NCI-H510A treated with DMSO at 0.1 percent for 48 hours (cell line): ENCODE measurements at places on chromosomes 2 and 18.

DNA sequence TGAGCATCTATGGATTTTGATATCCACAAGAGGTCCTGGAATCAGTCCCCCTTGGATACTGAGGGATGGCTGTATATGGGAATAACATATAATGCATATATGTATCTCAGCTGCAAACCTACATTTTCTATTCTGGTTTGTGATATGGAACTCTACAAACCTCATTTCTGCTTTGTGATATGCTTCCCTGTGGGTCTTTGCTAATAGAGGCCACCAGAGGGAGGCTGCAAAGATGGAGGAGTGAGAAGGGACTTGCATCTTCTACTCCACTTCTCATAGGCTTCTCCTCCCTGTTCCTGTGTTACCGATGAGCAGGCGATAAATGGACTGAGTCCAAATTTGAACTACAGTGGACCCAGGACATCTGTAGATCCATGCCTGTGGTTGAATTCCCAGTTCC is 37.8 kb downstream of the ARID5A start:
- no peak for DNase-seq

GRCh38 chr2:62450716-62451191 is 55.2 kb downstream of the TMEM17 start:
- DNase-seq, result no peak

DNA sequence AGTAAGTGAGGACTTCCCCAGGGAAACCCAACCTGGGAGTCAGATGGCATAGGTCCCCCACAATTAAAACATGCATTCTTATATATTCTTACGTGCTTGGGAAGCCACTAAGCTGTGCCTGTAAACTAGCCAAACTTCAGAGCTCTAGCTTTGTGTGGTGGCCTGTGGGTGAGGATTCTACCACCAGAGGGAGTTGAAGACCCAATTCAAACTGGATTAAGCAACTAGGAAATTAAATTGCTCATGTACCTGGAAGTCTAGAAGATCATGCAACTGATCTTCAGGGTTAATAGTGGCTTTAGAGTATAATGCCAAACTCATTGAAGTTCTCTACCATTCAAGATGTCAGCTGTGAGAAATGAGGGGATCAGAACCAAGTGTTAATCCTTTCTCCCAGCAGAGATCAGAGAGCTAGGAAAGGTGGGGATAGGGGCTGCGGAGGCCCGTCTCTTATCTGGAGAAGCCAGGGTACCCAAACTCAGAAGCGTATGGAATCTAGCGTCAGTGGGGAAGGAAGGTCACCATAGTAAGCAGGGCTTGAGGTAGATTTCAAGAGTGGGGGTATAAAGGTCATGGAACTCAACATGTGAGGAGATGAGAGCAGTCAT is 53.2 kb upstream of the CCDC85A start:
- DNase-seq, result peak; percentile 12

- DNase-seq, result peak; percentile 77
Measured at GRCh38 chr2:37585295-37585908, 86.0 kb downstream of the CDC42EP3 start.

- DNase-seq, result no peak
Measured at GRCh38 chr2:100554798-100555407, 7.9 kb upstream of the PDCL3 start.

GRCh38 chr18:48829443-48830149 is 121.2 kb downstream of the SMAD7 start:
- DNase-seq, result no peak

DNA sequence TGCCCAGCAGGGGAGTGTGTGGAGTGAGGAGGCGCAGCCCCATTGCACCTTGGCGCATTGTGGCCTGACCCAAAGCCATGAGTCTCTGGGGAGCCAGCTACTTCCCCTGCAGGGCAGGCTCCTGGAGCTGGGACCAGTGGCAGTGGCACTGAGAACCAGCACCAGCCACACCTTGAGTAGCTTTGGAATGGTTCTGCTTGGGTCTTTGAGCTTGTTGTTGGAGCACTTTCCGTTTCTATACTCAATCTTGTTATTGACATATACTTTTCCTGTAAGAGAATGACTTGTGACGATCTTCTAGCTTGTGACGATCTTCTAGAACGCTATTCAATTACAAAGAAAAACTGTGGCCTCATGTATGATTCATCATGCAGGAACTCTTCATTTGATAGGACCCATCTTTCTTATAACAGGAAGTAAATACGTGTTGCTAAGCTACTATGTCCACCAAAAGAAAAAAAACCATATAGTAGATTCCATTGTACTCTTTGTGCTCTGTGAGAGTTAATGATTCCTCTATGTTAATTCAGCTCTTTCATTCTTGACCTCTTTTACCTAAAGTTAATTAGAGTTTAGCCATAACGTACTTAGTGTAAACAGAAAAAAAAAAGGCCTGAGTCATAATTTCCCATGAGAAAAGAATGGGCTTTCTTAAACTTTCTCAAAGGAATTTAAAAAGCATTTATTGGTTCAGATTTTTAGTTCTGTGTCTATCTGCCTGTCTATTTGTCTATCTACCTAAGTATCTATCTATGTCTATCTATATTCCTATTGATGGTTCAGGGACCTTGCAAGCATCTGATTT is 113.1 kb downstream of the GATA6 start:
- no peak for DNase-seq

GRCh38 chr2:164080486-164080885 is 344.7 kb upstream of the FIGN start:
- DNase-seq, result no peak

DNA sequence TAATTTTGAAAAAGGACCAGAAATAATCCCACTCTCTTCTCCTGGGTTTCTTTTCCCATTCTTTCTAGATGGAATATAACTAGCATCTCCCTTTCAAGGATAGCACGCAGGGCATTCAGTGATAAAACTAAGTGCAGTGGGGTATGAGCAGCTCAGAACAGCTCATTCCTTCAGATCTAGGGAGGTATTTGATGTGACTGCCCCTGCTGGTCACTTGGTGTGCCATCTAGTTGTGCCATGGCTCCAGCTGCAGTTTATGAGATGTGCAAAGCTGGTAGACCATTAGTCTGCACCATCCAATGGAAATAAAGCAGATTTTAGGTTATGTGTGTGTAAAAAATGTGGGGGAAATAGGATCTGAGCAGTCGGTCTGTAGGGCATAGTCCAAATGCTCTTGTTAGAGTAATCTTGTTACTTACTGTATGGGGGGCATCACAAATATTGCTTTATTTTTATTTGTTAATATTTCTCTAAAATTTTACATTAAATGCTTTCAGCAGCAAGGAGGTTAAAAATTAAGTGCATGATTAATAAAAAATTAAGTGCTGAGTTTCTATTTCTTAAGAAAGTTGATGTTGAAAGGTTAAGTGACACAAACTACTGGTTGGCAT is 38.9 kb downstream of the CTAGE1 start:
- DNase-seq, result no peak

GRCh38 chr2:7014174-7014640 is 97.0 kb downstream of the RNF144A start:
- peak; percentile 17 for DNase-seq

GRCh38 chr18:8835521-8835953 is 130.2 kb downstream of the MTCL1 start:
- no peak for DNase-seq

DNA sequence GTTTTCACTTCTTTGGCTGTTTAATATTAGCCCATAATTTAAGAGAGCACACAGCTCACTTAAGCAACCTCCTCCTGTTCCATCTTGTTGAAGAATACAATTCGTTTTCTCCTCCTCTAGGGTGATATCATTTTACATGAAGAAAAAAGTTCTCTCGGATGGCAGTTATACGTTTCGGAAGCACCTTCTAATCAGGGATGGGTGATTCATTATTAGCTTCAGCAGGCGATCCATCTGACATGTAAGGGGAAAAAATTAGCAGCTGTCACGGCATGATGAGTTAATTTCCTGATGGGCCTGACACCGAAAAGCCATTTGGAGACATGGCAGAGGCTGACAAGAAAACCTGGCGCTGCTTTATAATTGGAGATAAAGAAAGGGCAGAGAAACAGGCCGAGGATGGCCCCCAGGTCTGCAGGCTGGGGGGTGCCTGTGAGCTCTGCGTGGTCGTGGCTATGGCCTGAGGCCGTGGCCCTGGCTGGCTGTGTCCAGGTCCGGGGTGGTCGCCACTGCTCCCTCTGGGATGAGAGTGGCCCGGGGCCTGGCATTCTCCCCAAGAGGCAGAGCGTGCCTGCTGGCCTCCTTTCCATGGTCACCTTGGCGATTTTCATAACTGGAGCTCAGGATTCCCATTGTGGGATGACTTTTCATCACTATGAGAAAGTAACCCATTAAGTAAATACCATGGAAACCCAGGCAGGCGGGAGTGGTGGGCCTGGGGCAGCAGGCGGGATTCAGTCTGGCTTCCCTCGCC is 140.1 kb downstream of the PTGR3 start:
- DNase-seq, result no peak

- DNase-seq, result peak; percentile 90
Measured at GRCh38 chr2:170973492-170974303, 44.6 kb downstream of the GORASP2 start.

DNA sequence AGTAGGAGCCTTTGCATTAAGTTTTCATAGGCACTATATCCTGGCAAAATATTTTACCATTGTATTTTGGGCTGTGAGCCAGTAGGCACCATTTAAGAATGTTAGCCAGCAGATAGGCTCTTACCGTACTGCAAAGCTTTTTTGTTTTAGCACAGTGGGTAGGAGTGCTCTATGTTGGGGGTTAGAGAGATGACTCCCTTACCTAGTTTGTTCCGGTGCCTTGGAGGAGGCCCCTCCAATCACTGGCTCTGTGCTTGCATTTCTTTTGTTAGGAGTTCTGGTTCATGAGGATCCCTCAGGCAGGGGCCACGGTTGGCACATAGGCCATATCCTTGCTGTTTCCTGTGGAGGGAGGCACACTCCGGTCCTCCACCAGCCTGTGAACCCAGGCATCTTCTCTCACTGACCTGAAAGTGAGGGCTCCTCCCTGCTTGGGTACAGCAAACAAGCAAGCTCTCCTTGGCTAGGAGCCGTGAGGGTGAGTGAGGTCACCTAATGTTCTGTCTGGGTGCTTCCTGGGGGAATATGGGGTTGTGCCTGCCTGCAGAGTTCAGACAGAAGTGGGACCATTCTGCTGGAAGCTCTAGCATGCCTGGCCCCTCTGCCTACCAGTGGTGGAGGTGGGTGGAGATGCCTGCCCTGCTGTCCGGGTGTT is 29.8 kb downstream of the LTBP1 start:
- no peak for DNase-seq

GRCh38 chr2:237260039-237260620 is 153.8 kb downstream of the COL6A3 start:
- DNase-seq, result no peak

DNA sequence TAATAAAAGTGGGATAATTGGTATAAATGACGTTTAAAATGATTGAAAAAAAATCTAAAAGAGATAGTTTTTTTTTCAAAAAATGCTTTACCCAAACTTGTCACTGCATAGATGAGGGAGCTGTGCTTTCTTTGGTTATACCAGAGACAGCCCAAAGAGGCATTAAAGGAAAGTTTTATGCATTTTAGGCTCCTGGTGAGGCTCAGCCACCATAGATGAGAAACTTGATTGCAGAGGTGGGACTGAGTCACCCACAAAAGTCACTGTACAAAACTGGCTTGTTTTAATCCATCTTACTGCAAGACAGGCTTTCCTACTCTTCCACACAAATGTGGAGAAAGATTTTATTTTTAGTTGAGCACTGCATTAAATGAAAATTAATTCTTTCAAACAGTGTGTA is 2.4 kb downstream of the SMYD1 start:
- DNase-seq, result no peak

DNA sequence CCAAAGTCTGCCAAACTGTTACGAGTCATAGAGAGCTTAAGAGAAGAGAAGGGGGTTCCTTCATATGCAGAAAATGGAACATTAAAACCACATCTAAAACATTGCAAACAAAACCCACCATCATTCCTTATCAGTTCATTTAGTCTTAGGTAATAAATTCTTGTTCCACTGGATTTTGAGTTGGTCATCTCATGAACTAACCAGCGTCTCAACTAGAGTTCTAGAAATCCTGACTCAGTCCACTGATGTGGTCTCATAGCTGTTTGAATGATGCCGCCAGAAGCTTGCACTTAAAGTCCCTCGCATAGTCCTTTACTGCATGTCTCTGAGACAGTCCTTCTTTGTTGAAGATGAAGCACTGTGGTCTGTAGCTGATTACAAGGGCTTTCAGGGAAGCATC is 15.0 kb upstream of the CAB39 start:
- no peak for DNase-seq

GRCh38 chr2:167595839-167596471 is 651.4 kb downstream of the STK39 start:
- DNase-seq, result no peak

- no peak for DNase-seq
Measured at GRCh38 chr18:9109523-9109922, 7.0 kb downstream of the NDUFV2 start.

GRCh38 chr2:209864716-209865295 is 93.2 kb downstream of the UNC80 start:
- no peak for DNase-seq

GRCh38 chr18:72436401-72436800 is 107.7 kb downstream of the CBLN2 start:
- DNase-seq, result peak; percentile 13

- DNase-seq, result peak; percentile 95
Measured at GRCh38 chr2:179218848-179219594, 45.6 kb downstream of the SESTD1 start.

DNA sequence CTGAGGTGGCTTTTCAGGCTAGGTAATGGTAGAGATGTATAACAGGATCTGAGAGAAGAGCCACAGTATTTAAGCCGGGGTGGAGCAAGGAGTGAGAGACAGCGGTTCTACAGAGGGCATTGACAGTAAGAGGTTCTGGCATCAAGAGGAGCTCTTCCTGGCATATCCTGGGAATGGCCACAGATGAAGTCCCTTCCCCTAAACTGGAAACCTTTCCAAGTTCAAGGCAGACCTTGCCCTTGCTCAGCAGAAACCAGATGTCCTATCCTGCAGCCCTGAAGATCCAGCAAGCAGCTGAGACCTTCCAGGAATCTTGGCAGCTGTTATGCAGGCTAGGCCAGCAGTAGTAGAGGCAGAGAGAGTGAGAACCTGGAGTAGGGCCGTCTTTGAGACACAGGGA is 18.1 kb downstream of the REG1A start:
- DNase-seq, result no peak

DNA sequence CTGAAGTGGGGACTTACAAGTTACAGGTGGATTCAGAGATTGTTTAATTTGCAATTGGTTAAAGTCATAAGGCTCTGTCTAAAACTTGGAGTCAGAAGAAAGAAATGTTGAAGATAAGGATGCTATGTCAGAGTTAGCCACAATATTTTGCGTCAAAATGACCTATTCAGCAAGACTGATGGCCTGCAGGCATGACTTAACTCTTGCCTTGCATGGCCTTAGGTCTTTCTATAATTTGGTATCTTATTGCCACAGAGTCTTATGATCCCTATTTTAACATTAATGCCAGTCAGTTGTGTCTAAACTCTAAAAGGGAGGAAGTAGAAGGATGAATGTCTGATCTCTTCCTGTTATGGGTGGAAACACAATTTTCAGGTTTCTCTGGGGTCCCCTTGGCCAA is 5.2 kb upstream of the COMMD1 start:
- no peak for DNase-seq

GRCh38 chr2:82158150-82158549 is 1853.6 kb upstream of the LRRTM1 start:
- DNase-seq, result no peak

- DNase-seq, result no peak
Measured at GRCh38 chr2:176072951-176073904, 10.5 kb downstream of the EVX2 start.

- no peak for DNase-seq
Measured at GRCh38 chr2:163990101-163990500, 254.3 kb upstream of the FIGN start.

- DNase-seq, result peak; percentile 57
Measured at GRCh38 chr2:11073251-11073650, 82.0 kb upstream of the SLC66A3 start.
